Thoracic aorta (tissue), 2 donors: ENCODE measurements at places on chromosomes 5 and 9.
A peak's percentile ranks its signal among the peaks of the same experiment; 100 is the strongest.

- H3K36me3 ChIP-seq = no peaks in the 10 kb centered on the region
- no peaks in the 10 kb centered on the region for H3K4me1 ChIP-seq
- no peak overlapping the region for H3K27ac ChIP-seq
- H3K4me3 ChIP-seq = no peak overlapping the region
These were observed 1201.4 kb upstream of the C9orf72 start for GRCh38 chr9:28774433-28775235.

DNA sequence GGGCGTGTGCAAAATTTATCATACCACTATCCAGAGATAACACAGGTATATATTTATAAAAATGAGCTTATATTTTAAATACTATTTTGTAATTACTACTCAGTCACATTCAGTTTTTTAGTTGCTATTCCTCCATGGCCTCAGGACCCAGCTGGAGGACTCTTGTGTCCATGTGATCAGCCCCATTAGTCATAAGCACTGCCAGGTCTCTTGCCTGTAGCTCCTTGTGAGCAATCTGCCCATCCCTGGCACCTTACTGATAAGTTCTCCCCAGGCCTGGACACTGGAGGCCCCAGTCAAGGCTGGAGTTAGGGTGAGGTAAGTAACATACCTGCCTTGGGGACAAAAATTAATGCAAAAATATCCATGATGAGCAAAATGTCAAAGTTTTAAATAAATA is 29.5 kb upstream of the ADRB2 start:
- no peak overlapping the region for H3K4me3 ChIP-seq
- H3K27me3 ChIP-seq = no peaks in the 10 kb centered on the region
- H3K27ac ChIP-seq = no peak overlapping the region
- no peak for DNase-seq

GRCh38 chr9:33310748-33311147 is 20.4 kb downstream of the NFX1 start:
- H3K36me3 ChIP-seq = peaks cover 78% of the 10 kb centered on the region
- no peaks in the 10 kb centered on the region for H3K4me1 ChIP-seq
- no peaks in the 10 kb centered on the region for H3K27me3 ChIP-seq
- no peak for DNase-seq
- H3K4me3 ChIP-seq = no peak overlapping the region

DNA sequence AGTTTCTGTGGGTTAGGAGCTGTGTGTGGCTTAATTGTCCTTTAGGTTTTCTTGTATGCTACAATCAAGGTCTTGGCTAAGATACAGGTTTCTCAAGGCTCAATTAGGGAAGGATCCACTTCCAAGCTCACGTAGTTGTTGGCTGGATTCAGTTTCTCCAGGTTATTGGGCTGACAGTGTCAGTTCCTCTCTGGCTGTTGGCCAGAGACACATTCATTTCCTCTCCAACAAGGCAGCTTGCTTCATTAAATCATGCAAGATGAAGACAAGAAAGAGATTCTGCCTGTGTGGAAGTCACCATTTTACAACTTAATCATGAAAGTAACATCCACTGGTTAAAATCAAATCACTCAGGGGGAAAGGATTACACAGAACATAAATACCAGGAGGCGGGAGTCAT is 275.7 kb upstream of the KIF2A start:
- H3K27ac ChIP-seq = no peak overlapping the region
- DNase-seq = no peak
- no peaks in the 10 kb centered on the region for H3K27me3 ChIP-seq
- no peaks in the 10 kb centered on the region for H3K36me3 ChIP-seq
- H3K4me1 ChIP-seq = no peaks in the 10 kb centered on the region

GRCh38 chr9:17217272-17217671 is 82.4 kb downstream of the CNTLN start:
- H3K36me3 ChIP-seq = no peaks in the 10 kb centered on the region
- no peaks in the 10 kb centered on the region for H3K27me3 ChIP-seq
- no peak overlapping the region for H3K4me3 ChIP-seq
- H3K4me1 ChIP-seq = no peaks in the 10 kb centered on the region

- H3K4me3 ChIP-seq = no peak overlapping the region
- no peaks in the 10 kb centered on the region for H3K27me3 ChIP-seq
- peak overlapping the region; percentile 64 for H3K27ac ChIP-seq
These were observed 136.4 kb downstream of the SLIT3 start for GRCh38 chr5:169164481-169164925.

GRCh38 chr9:119368681-119369581 is at the start of gene BRINP1:
BRINP1 (minus strand) TSS chr9:119369435; CDS start chr9:119313355, 56,080 bp downstream.
- no peaks in the 10 kb centered on the region for H3K36me3 ChIP-seq
- H3K4me3 ChIP-seq = peak within 1 kb of the TSS; percentile 63
- DNase-seq = no peak
- H3K27me3 ChIP-seq = peaks cover 5% of the 10 kb centered on the region

GRCh38 chr5:128216860-128217531 is 133.4 kb downstream of the SLC12A2 start:
- peaks cover 15% of the 10 kb centered on the region for H3K4me1 ChIP-seq
- H3K36me3 ChIP-seq = no peaks in the 10 kb centered on the region
- H3K27me3 ChIP-seq = no peaks in the 10 kb centered on the region
- H3K4me3 ChIP-seq = no peak overlapping the region
- no peak for DNase-seq
- H3K27ac ChIP-seq = no peak overlapping the region

DNA sequence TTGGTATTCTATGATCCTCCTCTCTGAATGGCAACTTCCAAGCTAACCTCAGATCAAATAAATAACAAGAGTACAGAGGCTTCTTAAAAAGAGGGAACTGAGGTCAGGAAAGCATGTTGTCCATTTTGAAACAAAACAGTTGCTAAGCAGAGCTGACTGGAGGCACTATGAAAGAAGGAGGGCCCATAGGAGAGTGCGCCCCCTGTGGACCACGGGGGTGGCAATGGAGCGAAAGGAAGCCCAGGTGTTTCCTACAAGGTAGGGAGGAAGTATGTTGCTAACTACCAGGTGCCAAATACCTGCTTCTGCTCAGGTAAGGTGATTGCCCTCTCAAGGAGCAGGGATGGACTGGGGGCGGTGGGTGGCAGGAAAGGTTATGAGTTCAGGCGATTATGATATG is 101.8 kb upstream of the MAST4 start:
- no peaks in the 10 kb centered on the region for H3K27me3 ChIP-seq
- H3K4me1 ChIP-seq = no peaks in the 10 kb centered on the region
- no peaks in the 10 kb centered on the region for H3K36me3 ChIP-seq
- no peak overlapping the region for H3K27ac ChIP-seq

GRCh38 chr9:21709464-21710058 is 92.9 kb upstream of the MTAP start:
- H3K27ac ChIP-seq = no peak overlapping the region
- DNase-seq = no peak
- H3K4me3 ChIP-seq = no peak overlapping the region
- H3K27me3 ChIP-seq = no peaks in the 10 kb centered on the region
- no peaks in the 10 kb centered on the region for H3K4me1 ChIP-seq
- H3K36me3 ChIP-seq = no peaks in the 10 kb centered on the region

GRCh38 chr5:115490596-115490995 is 54.0 kb downstream of the FEM1C start:
- H3K4me3 ChIP-seq = no peak overlapping the region
- H3K36me3 ChIP-seq = no peaks in the 10 kb centered on the region
- H3K4me1 ChIP-seq = peaks cover 5% of the 10 kb centered on the region

- H3K36me3 ChIP-seq = no peaks in the 10 kb centered on the region
- H3K27ac ChIP-seq = no peak overlapping the region
- no peak for DNase-seq
- no peaks in the 10 kb centered on the region for H3K27me3 ChIP-seq
These were observed 576.1 kb downstream of the LRRC70 start for GRCh38 chr5:63154476-63155309.

DNA sequence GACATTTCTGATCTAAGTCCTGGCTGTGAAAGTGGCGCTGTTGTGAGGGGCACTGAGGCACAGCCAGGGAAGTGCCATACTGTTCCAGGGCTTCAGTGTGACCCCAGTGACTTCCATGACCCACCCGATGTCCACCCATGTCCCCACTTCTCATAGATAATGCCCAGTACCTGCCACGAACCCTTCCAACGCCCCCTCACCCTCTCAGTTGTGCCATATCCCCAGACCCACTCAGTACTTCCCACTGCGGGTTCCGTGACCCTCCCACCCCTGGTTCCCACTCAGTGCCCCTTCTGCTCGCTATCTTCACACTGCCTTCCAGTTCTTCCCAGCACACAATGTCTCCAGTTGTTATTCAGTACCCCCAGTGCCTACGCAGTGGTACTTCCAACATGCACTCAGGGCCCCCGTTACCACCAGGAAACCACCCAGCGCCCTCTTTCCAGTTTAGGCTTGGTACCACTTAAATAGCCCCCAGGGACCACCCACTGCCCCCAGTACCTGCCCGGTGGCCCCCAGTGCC is 30.7 kb upstream of the PSD2 start:
- DNase-seq = no peak
- no peaks in the 10 kb centered on the region for H3K27me3 ChIP-seq
- H3K4me1 ChIP-seq = peaks cover 17% of the 10 kb centered on the region
- no peaks in the 10 kb centered on the region for H3K36me3 ChIP-seq

- H3K4me1 ChIP-seq = no peaks in the 10 kb centered on the region
- no peaks in the 10 kb centered on the region for H3K36me3 ChIP-seq
- no peak overlapping the region for H3K27ac ChIP-seq
These were observed 367.5 kb upstream of the BRINP1 start for GRCh38 chr9:119736491-119737454.

GRCh38 chr9:135455401-135456030 is 24.1 kb upstream of the PPP1R26 start:
- H3K4me1 ChIP-seq = no peaks in the 10 kb centered on the region
- H3K27ac ChIP-seq = no peak overlapping the region
- H3K4me3 ChIP-seq = no peak overlapping the region
- no peak for DNase-seq

DNA sequence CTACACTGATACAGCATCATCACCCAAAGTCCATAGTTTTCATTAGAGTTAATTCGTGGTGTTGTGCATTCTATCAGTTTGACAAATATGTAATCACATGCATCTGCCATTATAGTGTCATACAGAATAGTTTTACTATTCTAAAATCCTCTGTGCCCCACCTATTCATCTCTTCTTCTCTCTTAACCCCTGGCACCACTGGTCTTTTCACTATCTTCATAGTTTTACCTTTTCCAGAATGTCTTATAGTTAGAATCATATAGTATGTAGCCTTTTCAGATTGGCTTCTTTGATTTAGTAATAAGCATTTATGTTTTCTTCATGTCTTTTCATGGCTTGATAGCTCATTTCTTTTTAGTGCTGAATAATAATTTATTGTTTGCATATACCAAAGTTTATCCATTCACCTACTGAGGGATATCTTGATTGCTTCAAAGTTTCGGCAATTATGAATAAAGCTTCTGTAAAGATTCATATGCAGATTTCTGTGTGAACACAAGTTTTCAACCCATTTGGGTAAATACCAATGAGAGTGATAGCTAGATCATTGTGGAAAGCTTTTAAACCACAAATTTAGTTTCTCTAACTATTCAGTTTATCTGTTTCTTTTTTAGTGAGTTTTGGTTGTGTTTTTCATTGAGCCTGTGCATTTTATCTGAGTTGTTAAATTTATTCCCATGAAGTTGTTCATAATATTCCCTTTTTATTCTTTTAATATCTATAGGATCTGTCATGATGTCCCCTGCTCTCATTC is 84.9 kb downstream of the RALGPS1 start:
- no peak for DNase-seq
- H3K36me3 ChIP-seq = no peaks in the 10 kb centered on the region
- H3K4me3 ChIP-seq = no peak overlapping the region
- H3K27ac ChIP-seq = no peak overlapping the region

- H3K36me3 ChIP-seq = no peaks in the 10 kb centered on the region
- peak overlapping the region; percentile 73 for H3K4me3 ChIP-seq
- no peaks in the 10 kb centered on the region for H3K27me3 ChIP-seq
- no peak overlapping the region for H3K27ac ChIP-seq
- no peak for DNase-seq
These were observed 369 bp downstream of the OCLN start for GRCh38 chr5:69492923-69493395.

DNA sequence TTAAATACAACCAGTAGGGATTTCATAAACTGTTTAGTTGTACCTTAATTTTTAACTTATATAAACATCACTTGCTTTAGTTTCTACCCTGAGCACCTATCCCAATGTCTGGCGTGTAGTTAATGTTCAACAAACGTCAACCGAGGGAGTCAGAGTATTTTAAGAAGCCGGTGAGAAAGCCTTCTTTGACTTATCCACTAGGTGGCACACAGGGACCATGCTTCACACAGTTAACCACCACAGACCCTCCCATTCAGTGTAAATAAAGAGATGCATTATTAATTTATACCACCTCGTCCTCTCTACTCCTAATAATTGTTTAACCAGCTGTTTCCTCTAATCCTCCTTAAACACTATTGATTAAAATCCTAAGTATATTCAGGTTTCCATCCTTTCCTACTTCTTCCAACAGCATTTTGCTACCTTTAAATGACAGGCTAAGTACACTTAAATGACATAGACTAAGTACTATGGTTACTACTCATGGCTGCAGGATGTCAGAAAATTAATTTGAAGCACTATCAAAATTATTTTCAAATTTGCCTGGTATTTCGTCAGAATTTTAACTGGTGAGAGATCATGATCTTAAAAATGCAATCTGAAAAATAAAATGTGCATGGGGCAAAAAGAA is 2.3 kb downstream of the HAPLN1 start:
- H3K27me3 ChIP-seq = no peaks in the 10 kb centered on the region
- H3K27ac ChIP-seq = no peak overlapping the region
- H3K4me1 ChIP-seq = peaks cover 13% of the 10 kb centered on the region
- no peak overlapping the region for H3K4me3 ChIP-seq
- no peak for DNase-seq

DNA sequence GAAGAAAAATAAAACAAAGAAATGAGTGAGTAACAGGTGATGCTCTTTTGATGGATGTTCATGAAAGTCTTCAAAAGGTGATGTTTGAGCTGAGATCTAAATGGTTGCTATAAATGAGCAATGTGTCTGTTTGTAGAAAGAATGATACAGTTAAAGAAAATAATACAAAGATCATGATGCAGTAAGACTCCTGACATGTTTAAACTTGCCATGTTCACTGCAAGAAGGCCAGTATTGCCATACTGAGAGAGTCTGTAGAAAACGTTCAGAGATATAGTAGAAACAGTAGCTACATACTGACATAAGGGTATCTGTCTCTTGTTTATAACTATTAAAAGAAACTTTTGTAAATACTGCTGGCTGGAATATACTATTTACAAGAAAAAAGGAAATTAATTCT is 1609.2 kb upstream of the ACO1 start:
- H3K27me3 ChIP-seq = no peaks in the 10 kb centered on the region
- H3K27ac ChIP-seq = no peak overlapping the region
- DNase-seq = no peak
- no peak overlapping the region for H3K4me3 ChIP-seq
- no peaks in the 10 kb centered on the region for H3K4me1 ChIP-seq

GRCh38 chr5:119393201-119393691 is 37.4 kb downstream of the TNFAIP8 start:
- no peak for DNase-seq
- peaks cover 53% of the 10 kb centered on the region for H3K4me1 ChIP-seq
- H3K27ac ChIP-seq = no peak overlapping the region
- H3K36me3 ChIP-seq = no peaks in the 10 kb centered on the region
